Stimulated activated CD4-positive, alpha-beta T cell treated with anti-CD3 and anti-CD28 coated beads, Interleukin-1b, Interleukin-23, amount 100 ng/mL, for 24 hours (primary cell): ENCODE measurements at places on chromosomes 6 and 20.

- DNase-seq = no peak
Observed at GRCh38 chr20:63843778-63844177, 12.7 kb upstream of the ZBTB46 start.

DNA sequence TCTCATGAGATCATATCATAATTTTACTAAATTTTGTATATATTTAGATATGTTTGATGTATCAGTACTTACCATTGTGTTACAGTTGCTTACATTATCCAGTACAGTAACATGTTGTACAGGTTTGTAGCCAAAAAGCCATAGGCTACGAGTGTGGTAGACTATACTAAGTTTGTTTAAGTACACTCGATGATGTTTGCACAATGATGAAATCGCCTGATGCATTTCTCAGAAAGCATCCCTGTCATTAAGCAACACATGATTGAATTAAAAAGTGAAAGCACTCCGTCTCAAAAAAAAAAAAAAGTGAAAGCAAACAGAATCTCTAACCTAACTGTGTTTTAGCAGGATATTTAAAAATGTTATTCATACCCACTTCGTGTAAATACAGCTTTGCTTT lies 104.9 kb upstream of the TFAP2D start:
- no peak for DNase-seq

- DNase-seq = peak; percentile 54
Observed at GRCh38 chr6:16761471-16762267, 409 bp upstream of the ATXN1 start.

GRCh38 chr6:11639376-11640235 lies 102.1 kb downstream of the TMEM170B start:
- no peak for DNase-seq

- no peak for DNase-seq
Observed at GRCh38 chr20:44835116-44835515, 24.8 kb upstream of the RIMS4 start.

- no peak for DNase-seq
Observed at GRCh38 chr6:2850538-2851113, 9.0 kb upstream of the SERPINB1 start.

GRCh38 chr20:63233924-63234323 lies 1.8 kb upstream of the BIRC7 start:
- DNase-seq = no peak

GRCh38 chr6:113564371-113565171 lies 292.6 kb upstream of the MARCKS start:
- DNase-seq = no peak

DNA sequence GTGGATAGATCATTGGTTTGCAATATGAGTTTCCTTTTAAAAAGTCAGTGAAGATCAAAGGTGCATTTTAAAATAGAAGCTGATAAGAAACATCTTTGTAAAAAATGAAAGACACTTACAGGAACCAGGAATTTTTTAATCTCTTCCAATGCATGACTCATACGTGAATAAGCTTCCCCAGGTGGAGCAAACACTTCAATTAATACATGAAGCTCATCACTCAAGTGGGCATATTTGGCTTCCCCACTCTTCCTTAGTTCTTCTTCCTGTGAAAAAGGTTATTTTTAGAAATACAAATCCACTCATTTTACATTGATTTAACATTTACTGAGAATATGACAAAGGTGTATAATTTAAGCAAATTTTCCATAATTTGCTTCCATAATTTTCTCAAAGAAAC lies 308.1 kb downstream of the KHDRBS2 start:
- no peak for DNase-seq

DNA sequence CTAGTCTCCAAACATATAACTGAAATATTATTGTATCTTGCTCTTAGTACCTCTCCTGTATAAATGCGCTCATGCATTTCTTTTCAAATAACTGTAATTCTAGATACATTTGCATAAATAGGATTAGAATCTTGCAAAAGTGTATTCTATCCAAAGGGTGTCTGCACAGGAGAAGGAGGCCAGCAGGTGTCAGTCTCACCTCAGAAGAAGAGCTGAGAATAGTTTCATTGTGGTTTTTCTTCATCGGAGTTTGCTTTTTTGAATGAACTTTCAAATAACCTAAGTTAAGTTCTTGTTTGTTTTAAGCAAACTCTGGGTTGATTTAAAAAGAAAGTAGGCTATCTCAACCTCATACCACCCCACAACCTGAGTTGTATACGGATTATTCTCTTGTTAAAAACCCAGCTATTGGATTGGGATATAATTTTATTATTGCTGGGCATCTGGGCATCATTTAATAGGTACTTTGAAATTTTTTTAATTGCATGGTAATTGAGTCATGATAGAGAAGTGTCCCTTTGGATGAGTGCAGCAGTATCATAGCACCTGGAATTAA lies 125.0 kb upstream of the MLIP start:
- no peak for DNase-seq
